CD8-positive, alpha-beta memory T cell (primary cell): ENCODE measurements at places on chromosomes 1 and 21.

DNA sequence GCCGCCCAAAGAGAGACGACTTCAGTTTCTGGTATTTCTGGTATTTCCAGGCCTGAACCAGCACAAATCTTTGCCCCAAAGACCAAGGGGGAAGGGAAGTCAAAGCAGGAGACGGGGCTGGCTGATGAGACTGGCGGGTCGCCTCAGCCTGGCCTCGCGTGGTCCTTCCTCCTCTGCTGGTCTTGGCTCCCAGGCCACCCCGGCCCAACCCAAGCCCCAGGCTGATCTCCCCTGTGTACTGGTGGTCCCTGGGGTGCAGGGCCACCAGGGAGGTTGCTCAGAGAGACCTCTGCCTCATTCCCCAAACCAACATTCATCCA lies 19.9 kb downstream of the WNT4 start:
- DNase-seq = no peak

DNA sequence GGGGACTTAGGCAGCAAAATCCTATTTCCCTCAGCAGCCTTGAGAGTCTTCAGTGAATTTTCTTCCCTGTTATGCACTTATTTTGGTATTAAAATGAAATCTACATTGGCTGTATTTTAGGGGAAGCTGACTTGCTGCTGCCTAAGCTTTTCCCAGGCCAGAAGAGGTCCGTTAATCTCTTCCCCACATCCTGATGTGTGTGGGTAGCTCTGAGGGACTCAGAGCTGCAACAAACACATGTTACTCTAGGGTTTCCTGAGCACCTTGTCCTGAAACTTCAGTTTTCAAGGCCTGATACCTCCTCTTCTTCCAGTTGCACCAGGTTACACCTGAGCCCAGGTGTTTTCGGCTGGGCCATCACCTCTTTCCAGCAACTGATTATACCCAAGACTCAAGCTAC lies 51.5 kb downstream of the SYT6 start:
- no peak for DNase-seq

- peak; percentile 45 for DNase-seq
These were observed at the start of gene RGS1 for GRCh38 chr1:192575499-192576189. Gene RGS1, plus strand, starts transcription at chr1:192575773. Its CDS starts 20 bp downstream, at chr1:192575793.

- no peak for DNase-seq
These were observed 290.3 kb upstream of the NRIP1 start for GRCh38 chr21:15355066-15355465.

- peak; percentile 1 for DNase-seq
These were observed 77.6 kb upstream of the CHRM3 start for GRCh38 chr1:239308701-239309333.

DNA sequence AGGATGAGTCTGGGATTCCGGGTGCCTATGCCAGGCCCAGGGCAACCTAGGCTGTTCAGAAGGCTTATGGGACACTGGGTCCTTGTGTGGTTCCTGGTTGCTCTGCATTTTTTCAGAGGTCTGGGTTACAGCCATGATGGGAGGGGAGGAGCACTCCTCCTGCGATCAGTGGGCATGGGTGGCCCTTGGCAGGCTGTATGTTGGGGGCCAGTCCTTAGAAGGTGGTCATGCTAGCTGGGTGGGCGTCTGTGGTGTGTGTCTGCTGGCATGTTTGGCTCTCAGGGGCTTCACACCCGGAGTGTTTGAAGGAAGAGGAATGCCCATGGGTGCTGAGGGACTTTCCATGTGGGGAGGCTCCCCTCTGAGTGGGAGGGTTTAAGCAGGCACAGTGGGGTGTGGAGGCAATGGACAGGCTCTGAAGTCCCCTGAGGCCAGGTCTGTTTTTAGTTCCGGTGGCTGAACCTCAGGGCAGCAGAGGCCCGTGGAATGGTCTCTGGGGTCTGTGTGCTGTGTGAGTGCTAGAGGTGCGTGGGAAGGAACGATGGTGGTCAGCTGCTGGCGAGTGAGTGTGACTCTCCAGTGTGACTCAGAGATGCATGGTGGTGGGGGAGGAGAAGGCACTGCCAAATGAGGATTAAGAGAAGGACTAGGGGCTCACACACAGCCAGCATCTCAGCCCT lies 25.3 kb downstream of the CACNA1E start:
- no peak for DNase-seq

- DNase-seq = no peak
These were observed 2.5 kb upstream of the SLC6A9 start for GRCh38 chr1:44033756-44034155.

DNA sequence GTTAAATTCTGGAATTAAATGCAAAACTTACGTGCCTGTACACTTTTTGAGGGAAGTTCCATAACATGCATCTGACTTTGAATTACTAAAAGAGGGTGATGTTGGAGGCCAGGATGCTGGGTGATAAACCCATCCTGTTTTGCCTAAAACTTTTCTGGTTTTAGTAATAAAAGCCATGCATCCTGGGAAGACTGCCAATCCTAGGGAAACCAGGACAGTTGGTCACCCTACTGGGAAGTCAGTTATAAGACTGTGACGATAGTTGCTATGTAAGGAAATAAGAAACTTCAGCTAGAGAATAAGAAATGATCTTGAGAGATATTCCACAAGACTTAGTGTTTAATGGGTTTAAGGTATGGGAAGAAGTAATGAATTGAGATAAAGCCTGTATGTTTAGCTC lies 336.6 kb upstream of the LYPLAL1 start:
- no peak for DNase-seq

DNA sequence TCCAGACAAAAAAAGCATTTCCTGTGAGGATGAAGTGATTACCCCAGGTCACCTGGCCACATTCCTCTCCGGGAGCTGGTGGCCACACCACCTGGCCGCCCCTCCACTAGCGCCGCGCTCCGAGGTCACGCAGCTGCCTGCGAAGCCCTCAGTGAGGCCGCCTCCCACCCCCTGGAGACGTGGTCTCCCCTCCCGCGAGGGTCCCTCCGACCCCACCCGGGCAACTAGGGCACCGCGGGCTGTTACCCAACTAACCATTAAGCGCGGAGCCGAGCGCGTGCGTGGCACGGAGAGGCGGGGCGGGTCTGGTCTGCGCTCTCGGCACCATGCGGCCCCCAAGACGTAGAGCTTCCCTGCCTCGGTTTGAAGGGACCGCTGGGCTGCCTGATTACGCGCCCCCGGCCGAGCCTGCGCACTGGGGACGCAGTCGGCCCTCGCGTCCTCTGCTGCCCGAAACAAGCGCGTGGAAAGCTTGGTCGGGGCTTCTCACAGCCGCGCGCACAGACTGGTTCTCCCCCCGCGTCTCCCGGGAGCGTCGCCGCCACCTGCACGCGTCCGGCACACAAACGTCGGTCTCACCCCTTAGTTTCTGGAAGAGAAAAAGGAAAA lies 106.5 kb downstream of the SLC16A1 start:
- no peak for DNase-seq

GRCh38 chr1:44970317-44970716 lies 16.1 kb downstream of the EIF2B3 start:
- DNase-seq = no peak

DNA sequence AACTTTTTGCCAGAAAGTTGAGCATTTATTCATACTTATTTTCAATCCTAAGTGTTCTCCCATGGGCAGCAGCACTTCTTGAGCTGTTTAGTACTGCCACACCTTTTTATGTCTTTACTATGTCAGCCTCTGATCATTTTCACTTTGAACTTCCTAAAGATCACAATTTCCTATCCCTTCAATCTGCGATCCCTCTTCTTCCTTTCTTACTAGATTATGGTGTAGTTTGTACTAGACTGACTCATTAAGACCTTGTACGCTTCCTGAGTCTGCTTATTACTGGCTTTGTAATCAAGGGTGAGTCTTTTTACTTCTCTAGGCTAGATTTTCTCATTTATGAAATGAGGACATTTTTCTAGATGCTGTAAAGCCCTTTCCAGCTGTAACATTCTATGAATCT lies 55.1 kb downstream of the LRIG2 start:
- DNase-seq = no peak

DNA sequence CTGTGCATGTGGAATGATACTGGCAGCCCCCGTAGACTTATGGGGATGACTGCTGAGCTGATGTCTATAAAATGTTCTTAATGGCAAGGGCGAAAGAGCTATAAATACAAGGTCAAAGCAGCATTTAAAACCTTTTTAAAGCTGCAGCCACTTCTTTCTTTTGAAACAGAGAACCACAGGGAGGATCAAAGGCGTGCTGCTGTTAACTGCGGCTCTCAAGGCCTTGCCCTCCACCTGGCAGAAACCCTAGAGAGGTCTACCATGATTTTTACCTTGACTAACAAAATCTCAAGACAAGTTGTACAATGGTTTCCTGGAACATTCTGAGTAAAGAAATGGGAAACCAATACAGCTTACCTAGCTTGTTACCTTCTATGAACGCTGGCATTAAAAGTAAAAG lies 89.7 kb downstream of the SLC45A1 start:
- DNase-seq = no peak

DNA sequence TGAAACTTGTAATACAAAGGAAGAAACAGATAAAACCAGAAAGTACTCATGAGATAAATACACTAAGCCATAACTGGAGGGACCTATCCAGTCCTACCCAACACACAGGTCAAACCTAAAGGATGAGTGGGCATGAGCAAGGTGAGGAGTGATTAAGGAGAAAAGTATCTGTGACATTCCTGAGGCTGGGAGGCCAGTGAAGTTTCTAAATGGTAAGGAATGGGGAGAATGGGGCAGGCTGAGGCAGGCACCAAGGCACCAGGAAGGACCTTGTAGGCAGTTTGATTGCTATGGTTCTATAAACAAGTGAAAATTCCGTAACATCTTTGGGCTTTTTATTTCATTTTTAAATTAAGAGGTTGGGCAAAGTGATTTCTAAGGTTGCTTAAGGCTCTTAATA lies 10.4 kb downstream of the DDX59 start:
- DNase-seq = no peak

GRCh38 chr1:30847358-30847972 lies 61.1 kb downstream of the SDC3 start:
- DNase-seq = no peak

DNA sequence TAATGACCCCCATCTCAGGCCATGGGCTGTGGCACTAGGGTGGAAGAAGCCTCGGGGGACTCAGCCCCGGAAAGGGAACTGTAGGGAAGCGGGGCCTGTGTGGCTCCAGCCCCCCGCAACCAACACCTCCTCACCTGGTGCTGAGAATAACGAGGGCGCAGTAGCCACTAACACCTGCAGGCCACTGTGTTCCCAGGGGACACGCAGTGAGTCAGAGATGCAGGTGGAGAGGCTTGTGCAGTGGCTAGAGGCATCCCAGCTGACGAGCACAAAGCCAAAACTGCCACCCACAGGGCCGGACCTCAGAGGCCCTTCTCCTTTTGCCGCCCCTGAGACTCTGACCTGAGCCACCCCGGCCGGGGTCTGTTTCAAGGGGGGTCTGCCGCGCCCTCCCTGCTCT lies 33.5 kb upstream of the CCDC27 start:
- no peak for DNase-seq

DNA sequence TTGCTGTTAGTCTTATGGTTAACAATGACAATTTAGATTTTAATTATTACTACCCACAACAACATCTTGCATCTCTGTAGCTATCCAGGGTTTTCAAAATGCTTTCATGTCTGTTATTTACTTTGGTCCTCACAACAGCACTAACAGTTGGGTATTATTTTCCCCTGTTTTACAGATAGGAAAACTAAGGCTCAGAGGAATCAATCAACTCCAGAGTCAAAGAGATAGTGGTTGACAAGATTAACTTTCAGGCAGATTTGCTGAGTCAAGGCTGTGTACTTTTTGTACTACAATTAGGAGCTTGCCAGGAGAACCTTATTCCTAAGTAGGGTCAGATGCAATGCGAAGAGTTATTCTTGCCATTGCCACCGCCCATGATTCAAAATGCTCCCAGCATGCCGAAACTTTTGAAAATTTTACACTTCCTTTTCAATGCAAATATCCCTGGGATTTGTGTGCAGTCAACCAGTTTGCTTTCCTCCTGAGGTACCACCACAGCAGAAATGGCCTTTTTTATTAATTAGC lies 49.4 kb upstream of the ROR1 start:
- DNase-seq = no peak

GRCh38 chr1:102970496-102971078 lies 137.7 kb downstream of the COL11A1 start:
- no peak for DNase-seq

DNA sequence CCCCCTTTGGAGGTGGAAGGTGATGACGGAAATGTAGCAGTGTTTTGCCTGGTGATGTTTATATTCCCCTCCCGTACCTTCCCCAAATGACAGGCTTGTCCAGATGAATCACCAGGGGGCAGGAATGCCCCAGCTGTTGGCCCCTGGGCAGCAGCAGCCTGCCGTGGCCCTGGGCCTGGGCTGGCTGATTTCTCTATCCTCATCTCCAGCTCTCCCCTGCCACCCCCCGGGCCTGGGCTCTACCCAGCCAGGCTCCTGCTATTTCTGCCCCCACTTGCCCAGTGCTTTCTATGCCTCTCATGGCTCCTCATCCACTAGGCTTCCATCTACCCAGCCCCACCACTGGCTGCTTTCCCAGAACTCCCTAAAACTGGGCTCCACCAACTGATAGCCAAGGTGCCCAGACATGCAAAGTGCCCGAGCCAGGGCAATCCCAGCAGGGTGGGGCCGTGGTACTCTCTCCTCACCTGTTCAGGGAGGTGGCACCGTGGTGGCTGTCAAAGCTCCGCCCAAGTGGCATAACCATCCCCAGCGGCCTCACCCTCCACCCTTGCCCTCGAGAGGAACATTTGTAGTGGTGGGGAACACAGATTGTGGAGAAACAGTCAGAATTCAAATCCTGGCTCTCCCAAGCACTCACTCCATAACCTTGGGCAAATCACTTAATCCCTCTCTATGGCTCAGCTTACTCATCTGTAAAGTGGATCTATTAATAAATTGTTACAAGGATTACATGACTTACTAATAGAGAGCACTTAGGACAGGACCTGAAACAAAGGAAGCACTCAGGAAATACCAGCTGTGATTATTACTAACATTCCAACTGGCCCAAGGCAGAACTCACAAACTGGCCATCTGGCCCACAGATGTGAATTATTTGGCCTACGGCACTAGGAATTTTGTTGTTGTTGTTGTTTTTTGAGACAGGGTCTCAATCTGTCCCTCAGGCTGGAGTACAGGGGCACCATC lies 12.8 kb upstream of the ECE1 start:
- no peak for DNase-seq

- DNase-seq = no peak
These were observed 49.4 kb downstream of the TBCE start for GRCh38 chr1:235416662-235417049.

GRCh38 chr1:236173174-236173767 lies 30.9 kb downstream of the GPR137B start:
- DNase-seq = no peak

GRCh38 chr1:23537296-23537973 lies 6.4 kb upstream of the E2F2 start:
- DNase-seq = no peak

GRCh38 chr1:44549510-44549909 lies 124.8 kb downstream of the TMEM53 start:
- DNase-seq = no peak

DNA sequence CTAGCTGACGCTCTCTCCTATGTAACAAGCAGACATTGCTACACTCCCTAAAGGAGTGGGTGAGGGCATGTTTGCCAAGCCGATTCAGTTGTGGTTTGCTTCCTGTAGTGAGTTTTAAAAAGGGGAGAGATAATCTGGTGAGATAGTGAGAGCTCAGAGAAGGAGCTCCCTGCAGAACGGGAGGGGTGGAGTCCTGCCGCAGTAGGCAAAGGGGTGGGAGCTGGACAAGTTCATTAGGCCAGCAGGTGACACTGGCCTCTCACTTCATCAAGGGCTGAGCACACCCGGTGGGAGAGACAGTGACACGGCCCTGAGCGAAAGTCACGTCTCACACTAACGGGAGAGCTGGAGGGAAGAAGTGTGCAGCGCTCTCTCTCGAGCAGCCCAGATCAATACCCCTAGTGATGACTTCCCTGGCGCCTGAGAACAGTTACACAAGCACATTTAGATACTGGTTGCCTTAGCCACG lies 144.0 kb upstream of the CD34 start:
- no peak for DNase-seq
